Vein endothelial cell (primary cell): ENCODE measurements at places on chromosomes 4 and X. TPM values are rescaled to one million over a fixed set of nuclear protein-coding genes. Genes with fewer than 3 reads are reported as not detected.

The PNMA5 gene
- not detected in 2 replicates for total RNA-seq

The ADH7 gene
- total RNA-seq, result not detected in 2 replicates

The FABP2 gene
- total RNA-seq, result not detected in 2 replicates

The MND1 gene
- total RNA-seq, result 0.98 and 2.4 TPM in 2 replicates

The HS6ST2 gene
- total RNA-seq, result 2.0 and 3.8 TPM in 2 replicates

The GABRB1 gene
- total RNA-seq, result not detected in 2 replicates

The PCDH7 gene
- 1.4 and 4.6 TPM in 2 replicates for total RNA-seq

The SEPSECS gene
- total RNA-seq, result 7.2 and 8.5 TPM in 2 replicates

The FGFBP2 gene
- total RNA-seq, result not detected in 2 replicates

The UGT2B17 gene
- not detected in 2 replicates for total RNA-seq

The NFKB1 gene
- total RNA-seq, result 37.2 and 43.2 TPM in 2 replicates

The BEX2 gene
- total RNA-seq, result 0.38 TPM in 1 of 2 replicates, not detected in the other

The ITIH6 gene
- not detected in 2 replicates for total RNA-seq

The DNAAF6 gene
- total RNA-seq, result not detected in 2 replicates

The GCNA gene
- 0.98 and 2.6 TPM in 2 replicates for total RNA-seq

The DCX gene
- total RNA-seq, result not detected in 2 replicates

The ARHGEF6 gene
- total RNA-seq, result 5.7 and 7.8 TPM in 2 replicates

The PLP1 gene
- total RNA-seq, result not detected in 2 replicates

The GLRA3 gene
- not detected in 2 replicates for total RNA-seq

The ASB12 gene
- total RNA-seq, result not detected in 2 replicates

The ZNF157 gene
- total RNA-seq, result under 0.01 TPM in 1 of 2 replicates, not detected in the other

The L1CAM gene
- total RNA-seq, result under 0.01 and 0.19 TPM in 2 replicates

The WDR17 gene
- total RNA-seq, result under 0.01 and 0.19 TPM in 2 replicates

The HTR2C gene
- total RNA-seq, result not detected in 2 replicates

The JCHAIN gene
- total RNA-seq, result not detected in 2 replicates

The CPLX1 gene
- total RNA-seq, result 0.10 and 0.33 TPM in 2 replicates

The TLR2 gene
- total RNA-seq, result 0.33 and 0.57 TPM in 2 replicates

The SPOCK3 gene
- 0.10 TPM in 1 of 2 replicates, not detected in the other for total RNA-seq

The MAGEA12 gene
- total RNA-seq, result not detected in 2 replicates

The DIPK2B gene
- 104 and 141 TPM in 2 replicates for total RNA-seq

The MAGEC2 gene
- total RNA-seq, result not detected in 2 replicates

The PLS3 gene
- total RNA-seq, result 392 and 546 TPM in 2 replicates

The CD99 gene
- total RNA-seq, result 361 and 469 TPM in 2 replicates

The ALAS2 gene
- not detected in 2 replicates for total RNA-seq

The SLC30A9 gene
- 51.3 and 54.6 TPM in 2 replicates for total RNA-seq

The DGAT2L6 gene
- total RNA-seq, result not detected in 2 replicates
